ENCODE measurements at places on chromosomes 1 and 21.

- no peak for DNase-seq
These were observed 56.8 kb downstream of the ACP6 start for GRCh38 chr1:147613506-147613905.

DNA sequence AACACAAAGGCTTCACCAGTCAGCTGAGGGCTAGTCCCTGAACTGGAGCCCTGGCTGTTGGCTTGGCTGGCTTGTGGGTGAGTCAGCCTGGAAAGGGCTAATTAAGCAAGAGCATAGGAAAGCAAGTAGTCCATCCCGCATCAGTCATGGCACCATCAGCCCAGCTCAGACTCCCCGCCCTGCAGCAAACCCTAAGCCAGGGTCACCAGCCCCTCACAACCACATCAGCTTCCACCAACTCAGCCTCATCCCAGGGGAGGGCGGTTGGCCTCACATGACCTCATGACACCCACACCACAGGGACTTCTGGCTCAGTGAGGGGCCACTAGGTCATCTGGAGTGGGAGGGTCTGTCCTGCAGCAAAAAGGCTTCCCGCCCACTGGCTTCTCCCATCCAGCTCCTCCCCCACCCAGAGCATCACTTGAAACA is 7.0 kb upstream of the SPATC1L start:
- no peak for DNase-seq

DNA sequence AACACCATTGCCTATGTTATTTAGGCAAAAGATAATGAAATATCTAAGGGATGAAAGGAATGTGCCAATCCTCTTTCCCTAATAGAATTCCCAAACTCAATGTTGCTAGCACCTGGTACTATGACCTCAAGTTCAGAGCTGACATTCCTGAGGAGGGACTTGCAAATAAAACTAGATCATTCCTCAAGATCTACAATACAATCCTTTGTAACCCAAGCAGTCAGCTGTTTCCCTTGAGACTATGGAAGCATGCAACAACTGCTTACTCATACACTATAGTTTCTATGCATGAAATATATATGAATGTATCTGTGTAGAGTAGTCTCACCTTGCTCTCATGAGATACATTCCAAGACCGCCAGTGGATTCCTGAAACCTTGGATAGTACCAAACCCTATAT is 65.0 kb downstream of the ABL2 start:
- no peak for DNase-seq

DNA sequence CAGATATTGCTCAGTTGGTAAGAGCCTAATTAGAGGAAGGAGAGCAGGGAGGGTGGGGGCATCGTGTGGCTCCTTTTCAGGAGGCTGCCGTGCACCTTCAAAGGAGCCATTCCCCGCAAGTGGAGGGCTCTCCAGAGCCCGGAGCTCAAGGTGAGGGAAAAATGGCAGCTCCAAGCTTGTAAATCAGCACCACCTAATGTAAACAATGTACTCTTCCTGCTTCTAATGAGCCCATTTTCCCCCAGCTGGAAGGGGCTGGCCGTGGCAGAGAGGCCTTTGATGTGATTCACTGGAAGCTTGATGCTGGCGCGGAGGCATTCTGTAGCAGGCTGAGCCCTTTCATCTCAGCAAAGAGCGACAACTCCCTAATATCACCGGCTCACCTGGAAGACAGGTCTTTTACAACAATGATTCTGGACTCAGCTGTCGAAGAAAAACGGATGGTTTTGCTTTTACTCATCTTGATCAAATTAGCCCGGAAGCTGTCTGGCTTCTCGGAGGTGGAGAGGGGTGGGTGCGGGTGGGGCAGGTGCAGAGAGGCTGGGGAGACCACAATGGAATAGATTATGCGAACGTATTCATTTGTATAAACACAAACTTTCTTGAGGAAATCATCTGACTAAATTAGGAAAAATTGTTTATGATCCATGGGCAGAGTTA is 112.5 kb downstream of the RRAGC start:
- DNase-seq = no peak

DNA sequence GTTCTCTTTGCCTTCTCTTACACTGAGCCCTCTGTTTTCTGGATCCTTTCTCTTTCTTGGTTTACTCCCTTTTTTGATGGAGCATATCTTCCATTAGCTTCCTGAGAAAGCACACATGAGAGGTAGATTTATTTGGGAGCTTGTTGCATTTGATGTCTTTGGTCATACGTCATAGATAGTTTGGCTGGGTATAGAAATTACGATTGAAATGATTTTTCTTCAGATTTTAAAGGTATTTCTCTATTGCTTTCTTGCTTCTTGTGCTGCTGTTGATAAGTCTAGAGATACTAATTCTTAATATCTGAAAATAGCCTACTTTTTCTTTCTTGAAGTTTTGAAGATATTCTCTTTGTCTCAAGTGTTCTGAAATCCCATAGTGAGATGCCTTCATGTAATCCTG is 45.3 kb upstream of the RUNX3 start:
- no peak for DNase-seq
